Endothelial cell (in vitro differentiated cells): ENCODE measurements at places on chromosomes 4 and X. TPM values are rescaled to one million over a fixed set of nuclear protein-coding genes. Genes with fewer than 3 reads are reported as not detected.

DNA sequence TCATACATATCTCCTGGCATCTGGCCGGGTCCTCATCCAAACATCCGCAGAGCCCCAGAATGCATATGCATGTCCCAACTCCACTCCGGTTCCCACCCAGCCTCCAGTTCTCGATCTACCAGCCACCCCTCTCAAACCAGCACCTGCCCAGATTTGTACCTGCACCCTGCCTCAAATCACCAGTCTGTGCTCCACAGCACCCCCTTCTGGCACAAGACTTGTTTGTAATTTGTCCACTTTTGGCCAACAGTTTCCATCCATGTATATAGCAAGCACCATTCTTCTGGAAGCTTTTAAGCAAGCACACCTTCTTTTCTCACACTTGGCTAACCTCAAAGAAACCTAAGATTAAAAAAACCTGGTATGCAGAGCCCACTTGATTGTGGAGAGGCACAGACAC is 644.1 kb downstream of the MID1IP1 start:
- peak; percentile 19 for DNase-seq
- no peaks in the 10 kb centered on the region for H3K36me3 ChIP-seq
- H3K4me1 ChIP-seq: peaks cover 2% of the 10 kb centered on the region
- no peak overlapping the region for H3K4me3 ChIP-seq
- H3K27ac ChIP-seq: no peak overlapping the region
- peaks cover 6% of the 10 kb centered on the region for H3K27me3 ChIP-seq

DNA sequence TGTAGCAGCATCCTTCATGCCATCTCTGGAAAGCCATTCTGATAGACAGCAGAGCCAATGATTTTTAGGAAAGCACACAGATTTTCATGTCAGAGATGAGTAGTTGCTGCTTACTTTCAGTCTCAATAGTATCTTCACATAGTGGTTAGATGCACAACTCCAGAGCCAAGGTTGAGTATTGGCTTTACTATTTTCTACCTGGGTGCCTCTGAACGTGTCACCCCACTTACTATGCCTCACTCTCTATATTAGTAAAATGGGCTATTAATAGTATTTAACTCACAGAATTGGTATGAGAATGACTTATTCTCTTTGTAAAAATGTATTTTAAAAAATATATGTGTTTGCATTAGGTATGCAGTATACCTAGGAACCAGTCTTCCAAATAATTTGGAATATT is 108.8 kb upstream of the STIM2 start:
- H3K27ac ChIP-seq: no peak overlapping the region
- H3K36me3 ChIP-seq: no peaks in the 10 kb centered on the region
- no peak for DNase-seq
- no peaks in the 10 kb centered on the region for H3K27me3 ChIP-seq

DNA sequence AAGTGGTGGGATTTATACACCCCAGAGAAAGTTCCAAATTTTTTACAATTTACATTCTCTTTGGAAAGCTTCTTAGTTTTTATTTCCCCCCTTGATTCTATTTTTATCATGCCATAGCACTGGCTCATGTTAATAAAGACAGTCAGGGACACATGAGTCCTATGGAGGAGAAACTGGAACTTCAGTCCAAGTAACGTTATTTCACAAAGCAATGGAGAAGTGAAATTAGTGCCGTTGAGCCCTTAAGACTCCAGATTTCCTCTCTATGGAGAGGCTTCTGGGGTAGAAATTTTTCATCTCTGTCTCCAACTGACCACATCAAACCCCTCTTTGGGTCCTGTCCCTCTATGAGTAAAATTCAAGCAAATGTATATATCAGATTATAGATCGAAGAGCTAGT is 12.8 kb upstream of the TASL start:
- no peaks in the 10 kb centered on the region for H3K4me1 ChIP-seq
- no peak for DNase-seq
- no peaks in the 10 kb centered on the region for H3K36me3 ChIP-seq
- H3K27ac ChIP-seq: no peak overlapping the region
- H3K27me3 ChIP-seq: no peaks in the 10 kb centered on the region

DNA sequence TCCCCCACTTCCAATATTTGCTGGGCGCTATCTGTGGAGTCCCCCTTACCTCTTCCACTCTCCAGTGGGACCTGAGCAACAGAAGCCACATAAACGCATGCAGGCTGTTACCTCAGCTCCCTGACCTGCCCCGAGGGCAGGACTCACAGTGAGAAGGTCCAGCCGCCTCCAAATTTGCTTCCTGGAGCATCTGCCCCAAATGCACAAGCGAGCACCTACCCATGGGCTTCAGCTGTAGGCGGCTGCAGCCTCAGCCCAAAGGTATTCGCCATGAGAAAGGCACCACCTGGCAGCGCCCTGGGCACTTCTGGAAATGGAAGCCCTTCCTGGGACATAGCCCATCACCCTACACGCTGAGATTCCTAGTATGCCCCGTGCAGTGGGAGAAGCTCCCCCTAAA is 23.4 kb downstream of the SPACA5 start:
- H3K4me1 ChIP-seq: no peaks in the 10 kb centered on the region
- H3K36me3 ChIP-seq: no peaks in the 10 kb centered on the region
- H3K4me3 ChIP-seq: no peak overlapping the region
- H3K27ac ChIP-seq: no peak overlapping the region
- peaks cover 3% of the 10 kb centered on the region for H3K27me3 ChIP-seq

DNA sequence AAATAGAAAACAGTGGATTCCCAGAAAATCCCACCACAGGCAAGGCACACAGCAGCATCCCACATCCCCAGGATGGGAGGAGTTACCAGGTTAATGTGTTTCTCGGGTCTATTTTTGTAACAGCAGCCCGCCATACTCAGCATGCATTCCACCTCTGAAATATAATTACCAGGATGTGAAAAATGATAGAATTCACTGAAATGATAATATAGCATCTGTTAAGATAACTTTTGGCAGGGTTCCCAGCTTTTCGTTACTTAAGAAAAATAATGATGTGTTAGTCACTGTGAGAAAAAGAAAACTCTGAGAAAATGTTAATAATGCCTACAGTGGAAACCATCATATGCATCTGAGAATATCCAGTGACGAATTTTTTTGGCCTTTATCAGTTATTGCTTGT is 87.1 kb downstream of the VCX2 start:
- H3K36me3 ChIP-seq: no peaks in the 10 kb centered on the region
- no peak for DNase-seq
- no peak overlapping the region for H3K27ac ChIP-seq
- H3K4me3 ChIP-seq: no peak overlapping the region
- peaks cover 6% of the 10 kb centered on the region for H3K4me1 ChIP-seq

DNA sequence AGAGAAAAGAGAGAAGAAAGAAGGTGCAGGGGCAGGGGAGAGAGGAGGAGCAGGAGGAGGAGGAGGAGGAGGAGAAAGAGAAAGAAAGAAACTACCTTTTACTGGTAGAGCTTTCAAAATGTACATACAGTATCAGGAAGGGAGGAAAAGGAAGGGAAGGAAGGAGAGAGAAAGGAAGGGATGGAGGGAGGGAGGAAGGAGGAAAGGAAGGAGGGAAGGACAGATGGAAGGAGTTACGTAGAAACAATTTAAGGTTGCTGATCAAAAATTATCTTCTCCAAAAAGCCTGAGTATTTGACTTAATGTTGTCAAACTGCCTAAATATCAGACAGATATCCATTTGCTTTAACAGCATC is 13.4 kb downstream of the TBC1D9 start:
- peaks cover 27% of the 10 kb centered on the region for H3K4me1 ChIP-seq
- H3K27ac ChIP-seq: no peak overlapping the region
- H3K27me3 ChIP-seq: peaks cover 3% of the 10 kb centered on the region
- no peak for DNase-seq
- H3K36me3 ChIP-seq: no peaks in the 10 kb centered on the region
- peak overlapping the region; percentile 66 for H3K4me3 ChIP-seq

GRCh38 chr4:19657856-19658255 is 593.8 kb upstream of the SLIT2 start:
- peaks cover 1% of the 10 kb centered on the region for H3K4me1 ChIP-seq
- no peak overlapping the region for H3K4me3 ChIP-seq
- DNase-seq: no peak
- H3K27ac ChIP-seq: no peak overlapping the region
- H3K36me3 ChIP-seq: no peaks in the 10 kb centered on the region

- peaks cover 12% of the 10 kb centered on the region for H3K36me3 ChIP-seq
- H3K4me1 ChIP-seq: peaks cover 12% of the 10 kb centered on the region
- H3K27me3 ChIP-seq: peaks cover 3% of the 10 kb centered on the region
- no peak overlapping the region for H3K27ac ChIP-seq
- H3K4me3 ChIP-seq: no peak overlapping the region
These were observed 42.1 kb downstream of the RHOH start for GRCh38 chr4:40238700-40239548.

- H3K4me3 ChIP-seq: no peak overlapping the region
- no peaks in the 10 kb centered on the region for H3K36me3 ChIP-seq
- DNase-seq: no peak
- peaks cover 6% of the 10 kb centered on the region for H3K4me1 ChIP-seq
- H3K27me3 ChIP-seq: no peaks in the 10 kb centered on the region
- H3K27ac ChIP-seq: no peak overlapping the region
These were observed 397.1 kb upstream of the FAM241A start for GRCh38 chr4:111748157-111748556.

GRCh38 chr4:86544310-86544966 is 49.7 kb upstream of the PTPN13 start:
- no peak for DNase-seq
- H3K4me1 ChIP-seq: peaks cover 22% of the 10 kb centered on the region
- no peak overlapping the region for H3K27ac ChIP-seq
- peaks cover 9% of the 10 kb centered on the region for H3K27me3 ChIP-seq
- no peak overlapping the region for H3K4me3 ChIP-seq

DNA sequence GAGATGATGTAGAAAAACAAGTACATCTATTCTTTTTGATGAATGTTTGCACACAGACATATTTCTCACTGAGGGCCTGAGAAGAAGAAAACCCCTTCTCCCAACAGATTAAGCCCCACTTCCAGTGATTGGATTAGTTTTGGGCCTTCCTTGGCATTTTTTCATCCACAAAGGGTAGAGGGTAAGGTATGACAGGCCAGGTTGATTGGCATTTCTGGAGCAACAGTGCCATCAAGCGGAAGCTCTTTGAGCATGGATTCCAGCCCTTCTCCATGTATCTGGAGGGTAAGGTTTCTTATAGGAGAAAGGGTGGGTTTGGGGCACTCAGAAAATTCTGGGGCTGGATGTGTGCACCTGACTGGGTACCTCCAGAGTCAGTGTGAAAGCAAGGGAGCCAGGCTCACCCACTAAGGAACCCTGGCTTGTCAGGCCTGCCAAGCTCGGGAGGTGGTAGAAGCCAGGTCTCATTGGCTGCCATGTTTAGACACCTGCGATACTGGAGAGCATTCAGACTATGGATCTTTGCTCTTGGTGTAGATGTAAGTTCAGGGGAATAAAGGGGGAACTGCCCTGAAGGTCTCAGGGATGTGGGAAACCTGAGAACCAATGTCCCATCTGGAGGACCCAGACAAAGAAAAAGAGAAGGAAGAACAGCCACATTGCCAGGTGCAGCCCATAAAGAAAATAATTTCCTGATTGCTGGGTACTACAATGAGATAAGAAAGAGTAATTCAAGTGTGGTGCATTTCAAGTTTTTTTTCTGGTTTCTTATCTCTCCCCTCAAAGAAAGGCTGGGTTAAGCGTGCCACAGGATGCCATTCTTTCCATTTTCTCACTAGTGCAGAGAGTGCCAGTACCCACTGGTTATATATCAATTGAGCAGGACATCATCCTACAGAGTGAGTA is 222.3 kb upstream of the AGTR2 start:
- H3K4me1 ChIP-seq: no peaks in the 10 kb centered on the region
- no peak for DNase-seq
- H3K27ac ChIP-seq: no peak overlapping the region
- H3K36me3 ChIP-seq: peaks cover 5% of the 10 kb centered on the region
- no peak overlapping the region for H3K4me3 ChIP-seq

GRCh38 chrX:75086731-75087195 is 69.3 kb downstream of the ABCB7 start:
- no peaks in the 10 kb centered on the region for H3K27me3 ChIP-seq
- H3K4me3 ChIP-seq: no peak overlapping the region
- peaks cover 2% of the 10 kb centered on the region for H3K4me1 ChIP-seq

- DNase-seq: no peak
- peaks cover 4% of the 10 kb centered on the region for H3K4me1 ChIP-seq
These were observed 40.8 kb downstream of the ARSD start for GRCh38 chrX:2888309-2888708.

GRCh38 chr4:57193209-57193810 is 83.1 kb upstream of the IGFBP7 start:
- peaks cover 2% of the 10 kb centered on the region for H3K4me1 ChIP-seq
- H3K27me3 ChIP-seq: peaks cover under 1% of the 10 kb centered on the region
- peak overlapping the region; percentile 31 for H3K27ac ChIP-seq
- no peaks in the 10 kb centered on the region for H3K36me3 ChIP-seq
- H3K4me3 ChIP-seq: peak overlapping the region; percentile 6

DNA sequence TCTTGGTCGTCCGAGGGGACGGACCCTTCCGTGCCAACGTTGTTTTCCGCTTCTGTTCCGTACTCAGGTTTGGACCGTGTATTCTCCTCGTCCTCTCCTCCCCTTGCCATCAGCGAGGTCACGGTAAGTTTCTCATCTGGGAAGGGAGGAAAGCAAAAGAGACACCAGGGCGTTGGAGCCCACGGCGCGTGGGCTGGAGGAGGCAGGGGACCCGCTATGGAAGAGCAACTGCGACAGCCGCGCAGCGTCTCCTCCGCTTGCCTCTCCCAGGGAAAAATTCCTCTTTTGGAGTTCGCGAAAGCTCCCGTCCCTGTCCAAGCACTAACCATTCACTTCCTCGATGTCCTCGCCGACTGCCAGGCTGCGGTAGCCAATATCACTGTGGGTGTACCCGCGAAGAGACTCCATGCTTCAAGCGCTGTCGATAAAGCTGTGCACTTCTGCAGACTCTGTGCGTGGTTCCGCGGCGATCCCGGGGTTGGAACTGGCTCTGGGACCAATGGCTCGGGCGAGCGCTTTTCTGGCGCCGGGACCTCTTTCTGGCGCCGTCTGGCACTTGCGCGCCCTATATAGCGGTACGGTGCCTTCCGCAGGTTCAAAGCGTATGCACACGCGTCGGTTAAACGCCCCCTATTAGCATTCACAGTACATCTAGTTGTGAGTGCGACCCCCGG is at the start of gene ESX1:
TSS of gene ESX1 (minus strand) at position 492 of the 674 bp plus-strand sequence. CDS start at position 408, 84 bp downstream.
- H3K27me3 ChIP-seq: peaks cover 8% of the 10 kb centered on the region
- H3K27ac ChIP-seq: no peak within 1 kb of the TSS

DNA sequence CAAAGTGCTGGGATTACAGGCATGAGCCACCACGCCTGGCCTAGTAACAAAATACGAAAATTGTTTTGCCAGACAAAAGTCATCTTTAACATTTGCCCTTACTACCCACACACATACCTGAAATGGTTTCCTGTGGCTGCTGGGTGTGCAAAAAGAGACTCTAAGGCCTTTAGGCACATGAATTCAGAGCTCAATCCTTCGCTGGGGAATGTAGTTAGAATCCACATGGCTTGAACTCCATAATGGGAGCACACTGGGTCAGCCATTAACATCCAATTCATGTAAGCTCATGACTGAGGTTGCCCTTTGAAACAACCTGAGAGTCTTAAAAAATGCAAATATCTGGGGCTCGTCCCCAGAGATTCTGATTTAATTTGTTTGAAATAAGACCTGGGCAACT is 87.8 kb downstream of the HPGD start:
- no peaks in the 10 kb centered on the region for H3K36me3 ChIP-seq
- H3K4me1 ChIP-seq: no peaks in the 10 kb centered on the region
- no peak overlapping the region for H3K4me3 ChIP-seq
- peaks cover 2% of the 10 kb centered on the region for H3K27me3 ChIP-seq
- no peak overlapping the region for H3K27ac ChIP-seq
- DNase-seq: no peak

- peaks cover 3% of the 10 kb centered on the region for H3K36me3 ChIP-seq
- peaks cover 8% of the 10 kb centered on the region for H3K4me1 ChIP-seq
- no peak overlapping the region for H3K4me3 ChIP-seq
- no peak overlapping the region for H3K27ac ChIP-seq
- no peaks in the 10 kb centered on the region for H3K27me3 ChIP-seq
These were observed 154.4 kb upstream of the KLF3 start for GRCh38 chr4:38509551-38509950.

MAGEA11 gene
- total RNA-seq: not detected

CLCN4 gene
- 23.1 TPM for total RNA-seq
